ENCODE measurements at places on chromosomes 7 and 10.

DNA sequence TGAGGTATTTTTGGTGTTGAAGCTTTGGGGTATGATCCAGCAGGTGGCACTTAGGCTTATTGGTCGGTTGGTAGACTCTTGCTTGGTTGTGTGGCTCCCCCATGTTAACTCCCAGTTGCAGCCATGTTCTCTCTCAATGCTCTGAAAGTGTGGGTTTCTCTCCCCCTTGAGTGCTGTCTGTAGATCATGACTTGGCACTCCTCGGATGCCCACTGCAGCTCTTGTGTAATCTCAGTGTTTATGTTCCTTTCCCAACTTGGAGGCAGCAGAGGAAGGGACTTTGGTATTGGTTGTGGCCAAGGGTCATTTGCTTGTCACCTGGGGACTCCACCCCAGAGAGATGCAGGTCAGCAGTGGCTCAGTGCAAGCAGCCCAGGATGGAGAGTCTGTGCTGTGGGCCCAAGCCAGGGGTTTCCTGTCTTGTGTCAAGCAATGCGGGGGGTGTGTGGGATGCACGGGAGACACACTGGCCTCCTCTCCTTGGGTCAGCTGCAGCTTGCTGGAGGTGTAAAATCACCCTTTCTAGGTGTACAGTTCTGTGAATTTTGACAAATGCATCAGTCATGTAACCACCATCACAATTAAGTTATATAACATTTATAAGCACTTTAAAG, 36.9 kb downstream of the PIK3CG start:
- no peak for DNase-seq

DNA sequence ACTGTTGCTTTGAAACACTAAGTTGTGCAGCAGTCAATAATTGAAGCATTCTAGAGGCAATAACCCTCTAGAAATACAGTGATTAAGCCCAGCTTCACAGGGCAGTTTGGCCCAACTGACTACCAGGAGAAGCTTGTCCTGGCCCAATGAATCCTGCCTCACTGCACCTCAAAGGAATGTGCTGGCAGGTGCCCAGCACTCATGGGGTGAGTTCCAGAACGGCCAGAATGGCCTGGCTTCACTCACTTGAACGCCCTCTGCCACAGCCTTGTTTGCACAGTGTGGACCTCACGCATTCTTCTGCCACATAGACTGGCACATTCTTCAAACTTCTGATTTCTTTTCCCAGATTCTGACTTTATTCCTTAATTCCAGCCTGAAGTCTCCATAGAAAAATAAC, 6.6 kb upstream of the ITIH2 start:
- no peak for DNase-seq

DNA sequence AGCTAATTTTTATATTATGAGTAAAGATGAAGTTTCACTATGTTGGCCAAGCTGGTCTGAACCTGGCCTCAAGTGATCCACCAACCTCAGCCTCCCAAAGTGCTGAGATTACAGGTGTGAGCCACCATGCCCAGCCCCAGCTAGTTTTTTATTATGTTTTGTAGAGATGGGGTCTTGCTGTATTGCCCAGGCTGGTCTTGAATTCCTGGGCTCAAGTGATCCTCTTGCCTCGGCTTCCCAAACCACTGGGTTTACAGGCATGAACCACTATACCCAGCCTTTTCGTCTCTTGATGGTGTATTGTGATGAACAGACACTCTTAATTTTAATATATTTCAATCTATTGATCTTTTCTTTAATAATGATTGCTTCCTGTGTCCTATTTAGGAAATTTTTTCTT, 17.7 kb downstream of the RAB19 start:
- DNase-seq: no peak

DNA sequence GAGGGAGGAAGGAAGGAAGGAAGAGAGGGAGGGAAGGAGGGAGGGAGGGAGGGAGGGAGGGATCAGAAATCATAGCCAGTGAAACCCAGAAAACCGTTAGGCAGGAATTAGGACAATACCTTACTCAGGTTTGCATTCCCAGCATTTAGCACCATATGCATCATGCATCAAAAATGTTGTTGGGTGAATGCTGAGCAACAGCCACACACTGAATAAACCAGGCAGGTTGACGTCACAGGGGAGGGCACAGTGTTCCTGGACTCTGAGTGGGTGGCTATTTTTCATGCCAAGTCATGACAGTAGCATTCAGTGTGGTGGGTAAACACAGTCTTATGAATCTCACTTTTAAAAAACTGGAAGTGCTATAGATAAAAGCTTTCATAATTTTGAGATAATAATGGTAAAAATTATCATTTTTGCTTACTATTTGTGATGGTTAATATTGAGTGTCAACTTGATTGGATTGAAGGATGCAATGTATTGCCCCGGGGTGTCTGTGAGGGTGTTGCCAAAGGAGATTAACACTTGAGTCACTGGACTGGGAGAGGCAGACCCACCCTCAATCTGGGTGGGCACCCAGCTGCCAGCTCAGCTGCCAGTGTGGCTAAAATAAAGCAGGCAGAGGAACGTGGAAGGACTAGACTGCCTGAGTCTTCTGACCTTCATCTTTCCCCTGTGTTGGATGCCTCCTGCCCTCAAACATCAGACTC, 199.1 kb upstream of the PRKCQ start:
- no peak for DNase-seq

- no peak for DNase-seq
Observed at GRCh38 chr10:123027861-123028260, 19.1 kb downstream of the ACADSB start.

DNA sequence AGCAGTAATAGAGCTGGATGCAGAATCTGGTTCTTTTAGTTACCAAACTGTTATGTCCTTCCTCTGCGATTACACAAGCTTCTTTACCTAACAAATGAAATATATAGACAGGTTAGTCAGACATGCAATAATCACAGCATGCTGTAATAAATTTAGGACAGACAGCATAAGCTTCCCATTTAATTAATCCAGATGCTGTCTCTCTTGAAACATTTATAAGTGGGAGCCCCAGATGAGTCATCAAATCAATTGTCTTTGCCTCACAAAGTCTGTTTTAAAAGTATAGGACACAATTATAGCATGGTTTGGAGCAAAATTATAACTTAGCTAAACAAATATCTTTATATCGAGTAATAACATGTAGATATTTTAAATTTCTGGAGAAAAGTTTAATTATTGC, 1.6 kb downstream of the CDNF start:
- DNase-seq: no peak

DNA sequence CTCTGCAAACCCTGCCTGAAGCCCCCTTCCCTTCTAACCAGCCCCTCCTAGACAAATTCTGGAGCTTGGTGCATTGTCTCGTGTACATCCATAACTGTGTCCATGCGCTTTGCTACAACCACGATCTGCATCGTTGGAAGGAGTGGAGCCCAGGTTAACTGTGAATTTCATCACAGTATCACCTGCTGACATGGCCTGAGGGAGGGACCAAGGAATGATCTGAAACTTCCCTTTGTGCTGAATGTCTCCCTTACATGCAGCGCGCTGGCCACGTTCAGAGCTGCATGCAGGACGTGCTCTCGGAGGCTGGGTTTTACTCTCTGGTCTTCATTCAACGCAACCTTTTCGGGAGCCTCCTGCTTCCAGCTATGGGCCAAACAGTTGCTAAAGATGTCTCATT, 222.3 kb downstream of the CUX1 start:
- DNase-seq: no peak

- DNase-seq: no peak
Observed at GRCh38 chr7:52080493-52080892, 763.9 kb upstream of the COBL start.

DNA sequence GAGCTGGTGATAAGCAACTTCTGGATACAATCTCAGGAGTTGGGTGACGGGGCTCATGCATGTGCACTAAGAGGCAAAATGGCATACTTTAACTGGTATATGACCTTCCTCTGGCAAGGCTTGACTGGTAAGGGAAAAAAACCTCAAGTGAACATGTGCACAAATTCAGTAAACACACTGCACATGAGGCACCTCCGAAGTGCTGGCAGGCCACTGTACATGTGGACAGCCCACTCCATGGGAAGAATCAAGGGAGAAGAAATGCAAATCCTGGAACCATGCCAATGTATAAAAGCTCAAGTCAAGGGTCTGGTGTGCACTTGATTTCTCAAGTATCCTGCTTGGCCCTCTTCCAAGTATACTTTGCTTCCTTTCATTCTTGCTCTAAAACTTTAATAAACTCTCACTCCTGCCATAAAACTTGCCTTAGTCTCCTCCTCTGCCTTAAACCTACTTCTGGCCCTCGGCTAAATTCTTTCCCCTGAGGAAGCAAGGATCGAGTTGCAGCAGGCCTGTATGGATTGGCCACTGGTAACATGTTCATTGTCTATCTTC, 167.2 kb downstream of the RAMP3 start:
- no peak for DNase-seq

DNA sequence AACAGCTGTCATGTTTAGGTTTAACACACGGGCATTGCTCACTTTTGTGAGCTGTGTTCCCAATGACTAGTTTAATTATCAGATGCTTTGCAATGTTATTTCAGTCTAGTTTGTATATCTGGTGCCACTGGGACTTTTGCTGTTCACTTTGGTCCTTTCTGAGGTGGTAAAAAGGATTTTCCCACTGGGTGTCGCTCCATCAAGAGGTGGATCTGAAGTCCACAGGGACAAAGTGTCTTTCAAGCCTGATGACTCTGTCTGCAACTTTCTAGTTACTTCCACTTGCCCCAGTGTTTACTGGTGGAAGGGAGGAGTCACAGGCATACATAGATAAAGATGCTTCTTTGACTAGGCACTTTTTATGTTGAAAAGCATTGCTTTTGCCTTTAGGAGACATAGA, 242.2 kb downstream of the HGF start:
- DNase-seq: no peak

DNA sequence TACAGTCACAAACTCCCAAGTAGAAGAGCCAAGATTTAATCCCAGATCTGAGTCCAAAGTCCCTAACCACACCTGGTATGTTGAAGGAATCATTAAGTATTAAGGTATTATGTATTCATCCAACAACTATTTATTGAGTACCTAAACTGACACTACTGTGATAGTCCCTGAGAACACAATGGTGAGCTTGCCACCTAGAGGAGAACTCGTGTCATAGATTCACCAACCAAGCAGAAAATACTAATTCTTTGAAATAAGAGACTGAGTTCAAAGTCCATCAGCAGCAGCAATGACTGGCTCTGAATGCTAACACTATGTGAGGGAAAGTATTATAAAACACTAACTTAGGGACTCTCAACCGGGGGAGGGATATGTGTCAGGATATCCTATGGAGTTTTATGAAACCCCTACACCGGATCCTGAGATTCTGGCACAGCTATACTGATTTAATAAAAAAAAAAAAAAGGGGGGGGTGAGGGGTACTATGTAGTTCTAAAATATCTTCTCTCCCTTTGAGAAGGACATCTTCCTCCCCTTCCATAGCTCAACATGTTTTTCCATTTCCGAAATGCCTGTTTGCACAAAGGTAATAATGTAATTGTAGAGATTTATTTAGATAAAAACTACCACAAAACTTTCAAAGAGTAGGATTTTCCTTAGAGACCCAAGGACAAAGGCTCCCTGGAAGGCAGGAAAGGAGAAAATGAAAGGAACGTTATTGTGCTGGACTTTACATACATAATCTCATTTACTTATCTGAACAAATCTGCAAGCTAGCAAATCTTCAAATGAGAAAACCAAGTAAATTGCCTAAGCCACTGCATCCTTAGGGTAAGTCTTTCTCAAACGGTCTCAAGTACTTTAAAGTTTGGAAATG, 1.6 kb downstream of the NCOA4 start:
- peak; percentile 27 for DNase-seq

- no peak for DNase-seq
Observed at GRCh38 chr7:108525327-108525984, 479 bp downstream of the PNPLA8 start.

DNA sequence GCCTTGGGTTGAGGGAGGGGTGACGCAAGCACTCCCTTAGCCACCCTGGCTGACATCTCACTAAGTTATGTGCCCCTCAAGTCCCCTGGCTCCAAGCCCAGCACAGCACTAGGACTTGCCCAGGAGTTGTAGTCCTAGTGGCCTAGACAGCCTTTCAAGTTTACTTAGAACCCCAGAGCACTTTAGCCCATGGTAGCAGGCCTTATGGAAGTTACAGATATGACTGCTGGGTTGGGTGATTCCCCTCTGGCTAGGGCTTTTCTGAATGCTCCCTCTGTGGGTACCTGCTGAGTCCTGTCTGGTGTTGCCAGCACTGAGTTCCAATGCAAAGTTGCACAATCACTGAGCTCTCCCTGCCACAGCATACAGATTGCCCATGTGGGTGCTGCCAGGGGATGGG, 83.2 kb downstream of the AHCYL2 start:
- DNase-seq: no peak

DNA sequence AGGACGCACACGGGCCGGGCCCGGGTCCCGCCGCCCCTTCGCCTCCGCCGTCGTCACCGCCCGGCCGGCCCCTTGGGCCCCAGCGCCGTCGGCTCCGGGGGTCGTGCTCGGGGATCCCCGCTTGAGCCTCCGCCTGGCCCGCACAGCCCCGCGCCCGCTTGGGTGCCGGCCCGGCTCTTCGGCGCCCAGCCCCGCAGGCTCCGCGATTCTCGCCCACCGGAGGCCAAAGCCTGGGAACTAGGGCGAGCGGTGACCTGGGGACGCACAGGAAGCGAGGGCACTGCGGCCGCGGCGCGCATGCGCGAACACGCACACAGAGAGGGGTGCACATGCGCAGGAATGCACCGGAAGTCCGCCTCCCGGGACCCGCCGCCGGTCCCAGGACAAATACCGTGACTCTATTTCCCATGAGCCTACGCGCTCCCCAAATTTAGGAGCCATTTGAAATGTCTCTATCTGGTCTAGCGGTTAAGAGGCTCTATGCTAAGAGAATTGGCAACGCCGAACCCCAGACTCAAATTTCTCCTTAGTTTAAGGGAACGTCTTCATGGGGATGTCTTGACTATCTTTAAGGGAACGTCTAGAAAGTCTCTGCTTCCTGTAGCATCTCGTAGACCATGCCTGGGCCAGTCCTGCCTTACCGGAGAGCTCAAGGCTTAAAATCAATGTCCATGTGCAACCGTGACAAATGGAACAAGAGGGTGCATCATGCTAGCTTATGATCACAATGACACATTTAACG, at the start of gene ZNF12:
TSS of gene ZNF12 (minus strand) at position 282 of the 742 bp plus-strand sequence. CDS start 1,774 bp downstream, outside the sequence.
- DNase-seq: peak; percentile 92

DNA sequence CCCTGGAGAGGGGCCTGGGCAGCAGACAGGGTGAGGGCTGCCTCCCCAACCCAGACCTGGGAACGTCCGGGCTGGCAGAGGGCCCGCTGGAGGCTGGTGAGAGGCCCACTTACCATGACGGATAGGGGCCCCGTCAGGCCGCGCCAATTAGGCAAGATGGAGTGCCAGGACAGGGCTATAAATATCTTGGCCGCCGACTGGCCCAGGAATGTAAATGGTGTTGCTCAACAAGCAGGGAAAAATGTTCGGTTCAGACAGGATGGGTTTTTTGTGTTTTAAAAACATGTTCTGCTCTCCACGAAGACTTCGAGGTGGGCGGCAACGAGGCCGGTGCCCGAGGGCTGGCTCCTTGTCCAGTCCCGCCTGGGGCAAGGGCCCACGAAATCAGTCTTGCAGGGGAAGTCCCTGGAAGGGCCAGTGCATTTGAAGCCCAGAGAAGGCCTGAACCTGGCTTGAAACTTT, 35.8 kb upstream of the ELN start:
- no peak for DNase-seq

- DNase-seq: no peak
Observed at GRCh38 chr7:29196191-29196590, 1.6 kb downstream of the CHN2 start.

Data from T-cell (primary cell).